ENCODE measurements at places on chromosomes 6 and 20.

DNA sequence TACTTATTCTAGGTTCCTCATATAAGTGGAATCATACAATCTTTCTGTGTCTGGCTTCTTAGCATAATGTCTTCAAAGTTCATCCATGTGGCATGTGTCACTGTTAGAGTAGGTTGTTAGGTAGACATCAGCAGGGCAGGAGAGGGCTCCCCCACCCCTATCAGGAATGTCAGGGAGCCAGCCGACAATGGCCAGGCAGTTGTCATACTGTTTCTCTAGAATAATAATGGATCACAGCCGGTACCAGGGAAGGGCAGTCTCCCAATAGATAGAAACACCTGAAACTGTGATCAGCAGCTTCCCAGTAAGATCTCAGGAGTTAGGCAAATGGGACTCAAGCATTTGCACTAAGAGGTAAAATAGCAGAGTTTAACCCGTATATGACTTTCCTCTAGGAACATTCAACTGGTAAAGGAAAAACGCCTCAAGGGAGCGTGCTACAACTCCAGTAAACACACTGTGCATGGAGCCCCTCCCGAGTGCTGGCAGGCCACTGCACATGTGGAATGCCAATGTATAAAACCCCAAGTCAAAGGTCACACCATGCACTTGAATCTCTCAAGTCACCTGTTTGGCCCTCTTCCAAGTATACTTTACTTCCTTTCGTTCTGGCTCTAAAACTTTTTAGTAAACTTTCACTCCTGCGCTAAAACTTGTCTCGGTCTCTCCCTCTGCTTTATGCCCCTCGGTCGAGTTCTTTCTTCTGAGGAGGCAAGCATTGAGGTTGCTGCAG lies 29.8 kb upstream of the SIRT5 start:
- DNase-seq, result no peak

DNA sequence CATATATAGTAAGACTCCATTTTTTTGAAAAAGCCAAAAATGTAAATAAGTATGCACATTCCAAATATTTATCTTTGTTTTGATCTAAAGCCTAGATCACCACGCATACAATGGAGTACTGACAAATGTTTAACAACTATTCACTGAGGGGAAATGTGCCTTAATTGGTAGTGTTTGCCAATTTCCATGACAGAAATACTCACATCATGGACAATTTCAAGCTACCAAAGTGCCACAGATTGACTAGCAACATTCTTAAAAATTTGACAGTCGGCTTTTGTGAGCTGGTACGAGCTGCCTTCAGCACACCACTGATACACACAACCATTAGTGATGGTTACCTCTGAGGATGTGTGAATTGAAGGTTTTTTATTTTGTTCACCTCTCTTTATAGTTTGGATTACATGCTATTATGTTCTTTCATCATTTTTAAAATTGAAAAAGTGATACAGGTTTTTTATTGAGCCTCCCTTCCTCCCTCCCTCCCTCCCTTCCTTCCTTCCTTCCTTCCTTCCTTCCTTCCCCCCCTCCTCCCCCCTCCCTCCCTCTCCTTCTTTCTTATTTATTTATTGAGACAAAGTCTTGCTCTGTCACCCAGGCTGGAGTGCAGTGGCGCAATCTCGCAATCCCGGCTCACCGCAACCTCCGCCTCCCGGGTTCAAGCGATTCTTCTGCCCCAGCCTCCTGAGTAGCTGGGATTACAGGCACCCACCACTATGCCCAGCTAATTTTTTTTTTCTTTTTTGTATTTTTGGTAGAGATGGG lies 19.2 kb downstream of the SMPDL3A start:
- DNase-seq, result no peak

GRCh38 chr6:106279179-106279578 lies 46.4 kb downstream of the ATG5 start:
- peak; percentile 43 for DNase-seq

- no peak for DNase-seq
Measured at GRCh38 chr6:112910256-112910655, 563.1 kb downstream of the RFPL4B start.

- DNase-seq, result peak; percentile 83
Measured at GRCh38 chr6:21953831-21954801, 342.7 kb downstream of the PRL start.

DNA sequence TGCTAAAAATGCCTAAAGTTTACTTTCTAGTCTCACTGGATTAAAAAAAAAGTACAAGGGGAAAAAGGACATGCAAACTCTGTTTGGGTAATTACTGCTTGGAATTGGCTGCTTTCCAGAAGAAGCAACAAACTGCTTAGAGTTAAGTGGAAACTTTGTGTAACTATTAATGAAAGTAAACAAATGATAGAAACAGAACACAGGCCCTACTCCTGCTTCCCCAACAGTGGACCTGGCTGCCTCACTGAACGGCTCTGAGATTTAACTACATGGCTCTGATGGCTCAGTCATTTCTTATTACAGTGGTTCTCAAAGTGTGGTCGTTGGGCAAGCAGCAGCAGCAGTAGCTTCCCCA lies 108.5 kb downstream of the MAN1A1 start:
- peak; percentile 45 for DNase-seq

DNA sequence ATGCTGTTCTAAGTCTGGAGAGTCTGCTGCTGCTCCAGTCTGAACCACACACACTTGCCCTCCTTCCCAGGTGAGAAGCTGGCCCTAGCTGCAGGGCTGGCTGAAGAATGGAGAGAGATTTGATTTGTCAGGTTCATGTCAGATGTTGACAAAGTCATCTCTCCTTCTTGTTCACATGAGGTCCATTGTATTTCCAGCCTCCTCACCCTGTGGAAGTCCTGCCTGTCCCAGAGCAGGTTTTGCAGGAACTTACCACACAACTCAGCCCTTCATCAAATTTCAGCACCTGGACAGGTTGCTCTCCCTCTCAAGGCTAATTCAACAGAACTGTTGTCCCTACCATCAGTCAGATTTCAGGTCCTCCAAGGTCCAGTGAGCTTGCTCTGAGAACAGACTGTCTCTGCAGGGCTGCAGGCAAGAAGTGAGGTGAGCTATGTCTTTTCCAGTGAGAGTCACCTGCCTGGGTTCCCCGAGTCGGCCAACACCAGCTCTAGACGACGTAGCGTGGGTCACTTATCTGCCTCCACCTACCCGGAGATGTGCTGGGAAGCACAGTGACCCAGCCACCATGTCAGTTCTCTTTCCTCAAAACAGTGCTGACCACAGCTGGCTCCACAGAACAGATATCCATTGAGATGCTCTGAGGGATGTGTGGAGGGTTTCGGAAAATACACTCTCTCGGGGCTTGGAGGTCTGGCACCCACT lies 58.0 kb upstream of the CD93 start:
- DNase-seq, result no peak

GRCh38 chr6:108937170-108937569 lies 88.9 kb downstream of the ARMC2 start:
- DNase-seq, result no peak

- DNase-seq, result no peak
Measured at GRCh38 chr6:40176152-40176551, 241.9 kb upstream of the MOCS1 start.

GRCh38 chr6:93393554-93394074 lies 25.7 kb downstream of the EPHA7 start:
- DNase-seq, result no peak

- DNase-seq, result peak; percentile 3
Measured at GRCh38 chr6:97958134-97958533, 675.1 kb upstream of the MMS22L start.

- DNase-seq, result peak; percentile 81
Measured at GRCh38 chr20:11387189-11387754, 530.4 kb upstream of the BTBD3 start.

DNA sequence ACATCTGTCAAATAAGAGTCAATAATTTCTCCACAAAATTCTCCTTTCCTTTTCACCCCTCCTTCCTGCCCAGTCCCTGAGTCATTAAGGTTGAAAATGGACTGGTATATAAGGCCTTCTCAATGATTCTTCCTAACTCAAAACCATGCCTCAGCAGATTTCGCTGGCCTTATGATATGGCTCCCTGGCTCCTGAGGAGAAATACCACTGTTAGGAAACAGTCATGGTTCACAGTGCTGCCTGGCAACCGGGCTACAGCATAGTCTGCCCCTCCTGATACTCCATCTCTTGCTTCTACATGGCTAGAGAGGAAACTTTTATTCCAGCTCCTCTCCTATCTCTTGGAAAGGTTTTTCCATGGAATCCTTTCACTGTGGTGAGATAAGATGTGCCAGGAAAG lies 4.7 kb downstream of the UBE2J1 start:
- peak; percentile 42 for DNase-seq

Data from fibroblast of pulmonary artery (primary cell).